ENCODE measurements at places on chromosomes 2 and 18.

DNA sequence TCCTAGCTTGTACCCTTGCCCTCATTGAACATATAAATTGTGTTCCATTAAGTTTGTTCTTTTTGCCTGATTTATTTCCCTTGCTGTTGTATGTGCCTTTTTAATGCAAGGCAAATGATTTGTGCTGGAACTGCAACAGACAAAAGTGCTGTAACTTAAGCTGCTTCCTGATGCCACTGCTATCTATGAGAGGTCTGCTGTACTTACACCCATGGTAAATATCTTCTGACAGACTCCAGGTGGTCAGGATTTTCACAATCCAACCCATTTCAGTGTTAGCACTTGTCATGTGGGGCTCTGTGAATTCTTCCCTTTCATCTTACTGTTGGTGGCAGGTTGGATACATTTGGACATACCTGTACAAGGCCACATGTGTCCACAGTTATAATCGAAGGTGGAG is 63.5 kb downstream of the ARHGAP15 start:
- DNase-seq, result no peak

DNA sequence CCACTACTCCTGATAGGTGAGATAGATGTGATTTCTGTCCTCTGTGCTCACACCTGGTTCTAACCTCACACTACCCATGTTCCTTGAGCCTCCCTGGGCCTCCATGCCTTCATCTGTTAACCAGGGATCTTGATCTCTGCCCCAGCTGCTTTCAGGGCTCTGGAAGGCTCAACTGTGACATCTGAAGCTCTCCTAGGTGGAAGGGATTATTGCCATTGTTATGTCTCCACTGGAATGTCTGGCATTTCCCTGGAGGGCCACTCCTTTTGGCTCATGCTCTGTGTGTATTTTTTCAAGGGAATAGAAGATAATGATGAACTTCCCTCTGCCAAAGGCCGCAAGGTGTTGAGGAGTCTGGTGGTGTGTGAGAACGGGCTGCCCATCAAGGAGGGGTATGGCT is 41.2 kb downstream of the PCARE start:
- peak; percentile 37 for DNase-seq

GRCh38 chr2:172278667-172279066 is 148.7 kb upstream of the ITGA6 start:
- no peak for DNase-seq

DNA sequence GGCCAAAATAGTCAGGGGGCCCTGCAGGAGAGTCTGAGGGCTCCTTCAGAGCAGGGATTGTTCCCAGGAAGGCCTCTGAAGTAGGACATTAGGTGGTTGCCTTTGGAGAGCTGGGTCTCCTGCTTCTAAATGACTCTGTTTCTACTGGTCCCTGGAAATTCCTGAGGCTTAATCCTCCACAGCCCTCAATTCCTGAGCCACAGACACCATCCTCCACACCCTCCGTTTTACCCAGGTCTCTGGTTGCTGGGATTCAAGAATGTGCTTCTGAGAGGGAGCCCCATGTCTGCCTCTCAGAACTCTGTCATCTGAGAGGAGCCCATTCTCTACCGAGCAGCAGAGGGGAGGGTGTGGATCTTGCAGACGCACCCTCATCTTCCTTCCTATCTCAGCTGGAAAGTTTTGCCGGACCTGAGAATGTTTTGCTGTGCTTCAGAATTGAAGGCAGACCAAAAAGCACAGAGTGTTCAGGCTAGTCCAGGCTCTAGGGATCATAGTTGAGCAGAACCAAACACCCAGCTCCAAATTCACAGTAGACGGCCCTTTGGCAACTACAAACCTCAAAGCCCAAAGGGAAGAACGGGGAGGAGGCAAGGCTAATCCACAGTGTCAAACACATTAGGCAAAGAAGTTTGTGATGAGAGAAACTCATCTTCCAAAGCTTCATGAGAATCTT is 8.1 kb downstream of the VIT start:
- DNase-seq, result no peak

- DNase-seq, result no peak
These were observed 52.5 kb downstream of the POLR1A start for GRCh38 chr2:86053166-86053565.

DNA sequence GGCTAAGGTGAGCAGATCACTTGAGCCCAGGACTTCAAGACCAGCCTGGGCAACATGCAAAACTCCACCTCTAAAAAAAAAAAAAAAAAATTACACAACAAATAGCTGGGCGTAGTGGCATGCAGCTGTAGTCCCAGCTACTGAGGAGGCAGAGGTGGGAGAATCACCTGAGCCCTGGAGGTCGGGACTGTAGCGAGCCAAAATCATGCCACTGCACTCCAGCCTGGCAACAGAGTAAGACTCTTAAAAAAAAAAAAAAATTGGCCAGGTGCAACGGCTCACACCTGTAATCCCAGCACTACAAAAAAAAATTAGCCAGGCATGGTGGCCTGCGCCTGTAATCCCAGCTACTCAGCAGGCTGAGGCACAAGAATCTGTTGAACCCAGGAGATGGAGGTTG is 7.3 kb downstream of the STARD7 start:
- no peak for DNase-seq

DNA sequence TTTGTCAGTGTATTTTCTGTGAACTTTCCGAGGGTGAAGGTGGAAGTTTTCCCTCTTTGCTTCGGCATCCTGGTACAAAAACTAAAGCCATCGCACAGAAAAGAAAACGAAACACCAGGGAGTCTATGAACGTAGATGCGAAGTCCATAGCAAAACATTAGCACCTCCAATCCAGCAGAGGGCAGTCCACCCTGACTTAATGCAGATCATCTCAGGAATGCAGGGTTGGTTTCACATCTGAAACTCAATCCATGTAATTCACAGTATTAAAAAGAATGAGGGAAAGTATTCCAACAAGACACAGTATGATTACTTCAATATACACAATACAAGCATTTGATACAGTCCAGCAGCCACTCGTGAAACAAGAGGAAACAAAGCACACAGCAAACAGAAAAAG is 70.8 kb downstream of the RTP5 start:
- DNase-seq, result peak; percentile 36

DNA sequence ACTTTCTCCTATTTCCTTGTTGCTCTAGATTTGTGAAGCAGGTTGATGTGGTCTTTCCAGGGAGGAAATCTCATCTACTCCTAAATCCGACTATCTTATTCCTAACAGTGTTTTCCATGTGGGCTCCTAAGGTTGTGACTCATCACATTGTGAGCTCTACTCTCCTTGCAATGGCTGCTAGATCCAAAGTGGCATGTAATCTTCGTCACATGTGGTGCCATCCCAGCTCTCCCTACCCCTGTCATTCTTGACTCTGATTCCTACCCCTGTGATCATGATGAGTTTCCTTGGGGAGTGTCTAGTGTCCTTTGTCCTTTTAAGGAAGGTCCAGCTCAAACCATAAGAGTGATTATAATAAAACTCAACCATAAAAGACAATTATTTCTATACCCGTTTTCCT is 47.3 kb upstream of the GULP1 start:
- DNase-seq, result peak; percentile 49

- peak; percentile 54 for DNase-seq
These were observed 24.4 kb upstream of the AAK1 start for GRCh38 chr2:69667805-69668382.

DNA sequence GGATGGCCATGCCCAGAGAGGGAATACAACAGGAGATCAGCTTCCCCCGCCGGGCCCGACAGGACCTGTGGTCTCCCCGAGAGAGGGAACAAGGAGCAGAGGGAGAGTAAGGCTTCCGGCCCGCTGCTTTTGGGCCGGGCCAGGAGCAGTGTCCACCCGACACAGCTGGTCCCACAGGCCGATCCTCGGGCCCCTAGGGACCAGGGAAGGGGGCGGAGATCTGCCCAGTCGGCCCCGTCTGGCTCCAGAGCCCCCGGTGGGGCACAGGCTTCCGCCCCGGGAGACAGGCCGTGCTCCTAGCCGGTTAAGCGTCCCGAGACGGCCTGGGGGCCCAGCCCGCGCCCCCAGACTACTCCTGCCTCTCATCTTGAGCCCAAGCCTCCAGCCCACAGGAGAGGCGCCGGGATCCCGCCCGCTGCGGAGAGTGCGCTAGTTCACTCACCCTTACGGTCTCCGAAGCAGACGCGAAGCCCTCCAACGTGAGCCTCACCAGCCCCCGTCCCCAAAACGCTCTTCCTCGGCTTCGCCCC is at the start of gene MCFD2:
MCFD2 (minus strand) TSS at position 526 of the 530 bp plus-strand sequence. CDS start 6,635 bp downstream, outside the sequence.
- peak; percentile 52 for DNase-seq

DNA sequence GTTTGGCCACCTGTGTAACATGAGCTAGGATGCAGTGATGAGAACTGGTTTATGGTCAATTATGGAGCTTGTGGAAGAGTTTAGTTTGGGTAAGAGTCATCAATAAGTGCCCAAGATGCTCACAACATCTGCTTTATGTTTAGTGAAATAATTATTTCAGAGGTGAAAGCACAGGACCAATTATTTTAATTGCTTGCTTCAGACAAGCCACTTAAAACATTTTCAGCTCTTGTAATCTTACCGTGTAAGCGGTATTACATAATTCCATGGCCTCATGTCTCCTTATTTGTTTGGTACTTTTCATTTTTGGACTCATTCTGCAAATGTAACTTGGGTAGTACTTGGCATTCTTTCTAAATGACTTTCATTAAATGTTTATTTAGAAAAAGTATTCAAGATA is 5.4 kb downstream of the B3GNT2 start:
- peak; percentile 17 for DNase-seq

GRCh38 chr2:36915627-36916026 is 50.7 kb downstream of the STRN start:
- no peak for DNase-seq

- no peak for DNase-seq
These were observed 106.9 kb upstream of the CD302 start for GRCh38 chr2:159904959-159905305.

DNA sequence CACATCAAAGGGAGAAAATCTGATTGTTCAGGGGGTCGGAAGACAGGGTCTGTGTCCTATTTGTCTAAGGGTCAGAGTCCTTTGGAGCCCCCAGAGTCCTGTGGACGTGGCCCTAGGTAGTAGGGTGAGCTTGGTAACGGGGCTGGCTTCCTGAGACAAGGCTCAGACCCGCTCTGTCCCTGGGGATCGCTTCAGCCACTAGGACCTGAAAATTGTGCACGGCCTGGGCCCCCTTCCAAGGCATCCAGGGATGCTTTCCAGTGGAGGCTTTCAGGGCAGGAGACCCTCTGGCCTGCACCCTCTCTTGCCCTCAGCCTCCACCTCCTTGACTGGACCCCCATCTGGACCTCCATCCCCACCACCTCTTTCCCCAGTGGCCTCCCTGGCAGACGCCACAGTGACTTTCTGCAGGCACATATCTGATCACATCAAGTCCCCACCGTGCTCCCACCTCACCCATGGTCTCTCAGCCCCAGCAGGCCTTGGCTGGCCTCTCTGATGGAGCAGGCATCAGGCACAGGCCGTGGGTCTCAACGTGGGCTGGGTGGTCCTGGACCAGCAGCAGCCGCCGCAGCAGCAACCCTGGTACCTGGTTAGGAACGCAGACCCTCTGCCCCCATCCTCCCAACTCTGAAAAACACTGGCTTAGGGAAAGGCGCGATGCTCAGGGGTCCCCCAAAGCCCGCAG is 3.8 kb downstream of the PROC start:
- DNase-seq, result no peak

- no peak for DNase-seq
These were observed 182.7 kb downstream of the ETAA1 start for GRCh38 chr2:67579806-67580205.

DNA sequence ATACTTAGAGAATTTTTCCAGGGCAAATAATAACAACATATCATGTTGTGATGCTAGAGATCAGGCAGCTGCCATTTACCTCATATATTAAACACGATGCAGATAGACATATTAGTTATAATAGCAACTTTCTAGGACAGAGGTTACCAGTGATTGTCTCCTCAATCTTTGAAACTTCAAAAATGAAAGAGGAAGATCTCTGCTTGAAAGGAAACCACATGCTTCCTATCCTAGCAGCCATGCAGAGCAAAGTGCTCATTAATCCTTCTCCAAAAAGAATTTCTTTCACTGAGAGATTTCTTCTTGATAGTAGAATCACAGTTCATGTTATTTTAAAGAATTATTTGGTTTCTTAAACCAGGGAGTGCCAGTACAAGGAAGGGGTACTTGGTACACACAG is 317.2 kb downstream of the CPS1 start:
- no peak for DNase-seq

DNA sequence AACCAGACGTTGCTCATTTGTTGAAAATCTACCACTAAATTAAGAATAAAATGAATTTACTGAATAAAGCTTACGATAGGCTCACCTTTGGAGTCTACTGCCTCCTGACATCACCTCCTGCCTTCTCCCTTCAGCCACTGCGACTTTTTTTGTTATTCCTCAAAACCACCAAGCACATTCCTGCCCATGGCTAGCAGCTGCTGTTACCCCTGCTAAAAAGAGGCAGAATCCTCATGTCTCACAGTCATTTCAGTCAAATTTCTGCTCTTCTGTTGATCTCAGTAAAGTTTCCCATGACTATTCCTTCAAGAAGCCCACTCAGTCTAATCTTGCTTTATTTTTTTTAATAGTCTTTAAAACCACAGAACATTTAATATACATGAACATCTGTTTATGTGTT is 40.8 kb upstream of the ANKRD62 start:
- no peak for DNase-seq

DNA sequence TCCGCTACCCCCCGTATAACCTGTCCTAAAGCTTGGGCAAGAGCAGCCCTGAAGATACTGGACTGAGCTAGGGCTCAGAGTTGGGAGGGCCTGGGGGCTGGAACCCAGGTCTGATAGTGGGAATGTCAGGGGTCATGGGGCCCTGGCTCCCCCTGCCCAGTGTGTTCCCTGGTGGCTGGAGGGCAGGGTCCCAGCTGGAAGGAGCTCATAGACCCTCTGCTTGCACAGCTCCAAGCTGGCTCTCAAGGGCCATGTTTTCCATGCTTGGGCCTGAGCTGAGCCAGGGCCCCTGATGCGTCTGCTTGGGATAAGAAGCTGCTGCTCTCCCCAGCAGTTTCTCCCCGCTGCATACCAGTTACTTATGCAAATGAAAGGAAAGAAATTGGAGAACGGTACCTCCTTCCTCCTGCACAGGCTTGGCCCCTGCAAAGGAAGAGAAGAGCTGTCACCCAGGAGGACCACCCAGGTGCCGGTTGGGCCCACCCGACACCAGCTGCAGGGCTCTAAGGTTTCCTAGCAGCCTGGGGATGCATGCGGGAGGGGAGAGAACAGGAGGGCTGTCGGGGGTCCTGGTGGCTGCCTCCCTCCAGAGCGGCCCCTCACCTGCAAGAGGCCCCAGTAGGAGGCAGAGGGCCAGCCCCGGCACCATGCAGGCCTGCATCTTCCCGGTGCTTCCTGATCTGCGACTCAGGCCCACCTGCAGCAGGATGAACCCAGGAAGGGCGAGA is 628 bp downstream of the OTOS start:
- DNase-seq, result no peak

DNA sequence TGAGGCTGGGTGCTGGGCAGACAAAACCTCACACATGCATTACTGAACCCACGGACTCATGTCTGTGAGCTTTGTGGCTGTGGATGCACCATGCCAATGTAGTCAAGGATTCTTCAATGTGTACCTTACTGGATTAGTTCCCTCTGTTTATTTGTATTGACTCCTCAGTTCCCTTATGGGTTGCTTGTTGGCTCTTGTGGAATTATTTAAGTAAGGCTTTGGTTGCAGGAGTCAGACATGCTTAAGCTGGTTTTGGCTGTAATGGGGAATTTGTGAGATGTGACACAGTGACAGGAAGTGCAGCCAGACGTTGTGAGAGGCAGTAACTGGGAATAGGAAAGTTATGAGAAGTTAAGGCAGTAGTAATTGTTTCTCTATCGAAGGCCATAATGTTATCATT is 13.6 kb upstream of the IL1RN start:
- DNase-seq, result no peak

GRCh38 chr2:98647636-98648035 is 39.2 kb downstream of the UNC50 start:
- peak; percentile 71 for DNase-seq

- no peak for DNase-seq
These were observed 479.4 kb upstream of the VRK2 start for GRCh38 chr2:57567245-57567644.
